Endothelial cell (in vitro differentiated cells): ENCODE measurements at places on chromosomes 1 and 21.
A peak's percentile ranks its signal among the peaks of the same experiment; 100 is the strongest.

- no peak for DNase-seq
Observed at GRCh38 chr1:94071391-94071790, 49.6 kb downstream of the ABCA4 start.

DNA sequence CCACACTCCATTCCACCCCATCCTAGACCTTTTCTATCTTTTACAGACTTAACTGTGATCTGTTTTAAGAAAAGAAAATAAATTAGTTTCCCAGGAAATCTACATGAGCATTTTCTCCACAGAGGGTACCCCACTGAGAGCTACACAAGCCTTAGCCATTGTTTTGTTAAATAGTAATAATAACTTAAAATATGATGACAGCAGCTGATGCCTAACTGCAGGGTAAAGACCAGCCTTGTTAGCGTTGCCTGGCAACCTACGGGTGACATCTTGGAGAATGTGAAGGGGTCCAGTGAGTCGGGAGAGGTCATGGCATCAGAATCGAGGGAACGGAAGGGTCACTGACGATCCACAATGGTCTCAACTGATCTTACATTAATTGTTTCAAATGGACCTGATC lies 233.2 kb upstream of the PBX1 start:
- no peak for DNase-seq

- no peak for DNase-seq
Observed at GRCh38 chr1:18972531-18972930, 16.1 kb upstream of the IFFO2 start.

DNA sequence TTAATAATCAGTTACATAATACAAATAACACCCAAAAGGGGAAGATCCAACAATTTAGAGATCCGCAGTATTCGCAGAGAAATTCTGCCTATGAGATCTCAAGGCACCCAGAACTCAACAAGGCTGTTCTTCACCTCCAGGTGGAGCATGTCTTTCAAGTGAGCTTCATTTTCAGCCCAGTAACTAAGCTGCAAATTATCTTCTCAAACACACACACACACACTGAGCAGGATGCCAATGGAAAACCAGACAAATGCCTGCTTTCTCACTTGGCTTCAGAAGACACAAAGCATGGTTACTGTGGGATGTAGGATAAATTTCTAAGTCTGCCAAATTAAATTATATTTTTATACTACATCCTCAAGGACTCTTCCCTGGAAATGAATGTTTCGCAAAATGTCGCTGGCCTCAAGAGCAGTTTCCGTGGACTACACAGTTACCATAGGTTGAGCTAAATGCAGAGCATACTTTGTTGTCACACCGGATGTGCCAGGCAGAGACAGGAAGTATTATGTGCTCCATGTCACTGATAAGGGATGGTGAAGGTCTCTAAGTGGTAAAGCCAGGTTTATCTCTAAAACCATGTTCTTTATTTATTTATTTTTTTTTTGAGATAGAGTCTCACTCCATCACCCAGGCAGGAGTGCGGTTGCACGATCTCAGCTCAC lies 30.3 kb downstream of the UBR4 start:
- DNase-seq = peak; percentile 20

GRCh38 chr1:21773585-21773984 lies 9.4 kb downstream of the USP48 start:
- DNase-seq = no peak

GRCh38 chr1:165539306-165539705 lies 4.5 kb upstream of the LRRC52 start:
- DNase-seq = no peak

- no peak for DNase-seq
Observed at GRCh38 chr1:245835386-245835785, 671.7 kb downstream of the SMYD3 start.

DNA sequence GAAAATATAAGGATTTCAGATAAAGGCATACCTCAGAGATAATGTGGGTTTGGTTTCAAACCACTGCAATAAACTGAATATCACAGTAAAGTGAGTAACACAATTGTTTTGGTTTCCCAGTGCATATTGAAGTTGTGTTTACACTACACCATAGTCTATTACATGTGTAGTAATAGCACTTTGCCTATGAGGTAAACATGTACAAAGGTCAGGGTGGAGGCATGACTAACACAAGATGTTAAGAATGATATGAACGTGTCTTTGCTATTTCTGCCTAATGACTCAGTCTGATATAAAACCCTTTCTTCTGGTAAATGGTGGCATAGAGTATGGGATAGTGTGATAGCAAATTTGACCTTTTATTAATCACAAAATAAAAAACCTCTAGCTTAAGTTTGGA lies 621.5 kb upstream of the ADGRL2 start:
- DNase-seq = no peak

- DNase-seq = no peak
Observed at GRCh38 chr1:109657970-109658369, 2.1 kb downstream of the GSTM4 start.

DNA sequence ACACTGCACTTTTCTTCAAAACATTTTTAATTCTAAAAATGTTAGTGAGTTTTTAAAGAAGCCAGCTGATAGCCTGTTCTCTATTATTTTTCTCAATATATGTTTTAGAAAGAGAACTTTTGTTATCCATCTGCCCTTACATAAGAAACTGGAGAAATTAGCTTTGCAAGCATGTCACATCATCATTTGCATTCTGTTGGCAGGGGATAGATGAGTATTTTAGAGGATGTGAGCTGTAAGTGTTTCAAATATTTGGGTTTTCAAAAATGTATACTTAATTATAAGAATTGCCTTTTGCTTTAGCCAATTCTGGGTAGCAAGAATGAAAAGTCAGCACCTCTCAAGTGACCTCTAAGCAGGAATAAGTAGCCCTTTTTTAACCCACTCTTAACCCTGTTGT lies 7.4 kb downstream of the NFIA start:
- DNase-seq = no peak

GRCh38 chr1:207302618-207303393 lies 18.7 kb upstream of the CD55 start:
- no peak for DNase-seq

- no peak for DNase-seq
Observed at GRCh38 chr1:99565606-99566289, 80.2 kb upstream of the PALMD start.
